ENCODE measurements at places on chromosomes 1 and 21.

- DNase-seq: no peak
Observed at GRCh38 chr1:235767795-235768194, 98.9 kb downstream of the LYST start.

GRCh38 chr21:45032332-45032731 lies 42.0 kb upstream of the ADARB1 start:
- DNase-seq: no peak

DNA sequence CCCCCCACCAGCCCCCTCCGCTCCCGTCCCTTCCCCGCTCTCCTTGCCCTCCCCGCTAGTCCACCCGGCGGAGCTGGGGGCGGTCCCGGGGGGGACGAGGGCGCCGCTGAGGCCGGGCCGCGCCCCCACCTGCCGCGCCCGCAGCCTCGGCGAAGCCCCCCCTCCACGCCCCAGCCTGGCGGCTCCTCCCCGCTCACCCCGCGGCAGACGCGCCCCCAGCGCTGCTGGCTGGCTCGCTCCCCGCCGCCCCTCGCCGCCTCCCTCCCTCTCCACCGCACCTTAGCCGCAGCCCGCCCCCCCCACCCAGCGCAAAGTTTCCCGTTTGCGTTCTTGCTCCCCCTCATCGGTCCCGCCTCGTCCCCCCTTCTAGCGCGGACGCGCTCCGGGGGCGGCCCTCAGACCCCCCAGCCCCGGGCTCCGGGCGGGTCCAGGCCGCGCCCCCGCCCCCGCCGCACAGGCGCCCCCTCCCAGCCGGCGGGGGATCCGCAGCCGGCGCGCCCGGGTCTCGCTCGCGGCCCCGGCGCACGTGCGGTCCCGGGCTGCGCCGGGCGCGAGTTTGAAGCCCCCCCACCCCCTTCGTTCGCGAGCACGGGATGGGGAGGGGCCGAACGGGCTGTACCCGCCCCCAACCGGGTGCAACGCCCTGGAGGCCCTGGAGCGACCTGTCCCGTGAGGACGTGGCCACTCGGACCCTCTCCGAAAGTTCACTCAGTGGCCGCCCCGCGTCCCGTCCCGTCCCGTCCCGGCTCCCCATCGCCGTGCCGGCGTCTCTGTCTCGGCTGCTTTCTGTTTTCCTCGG lies 623 bp downstream of the PTPRF start:
- no peak for DNase-seq

DNA sequence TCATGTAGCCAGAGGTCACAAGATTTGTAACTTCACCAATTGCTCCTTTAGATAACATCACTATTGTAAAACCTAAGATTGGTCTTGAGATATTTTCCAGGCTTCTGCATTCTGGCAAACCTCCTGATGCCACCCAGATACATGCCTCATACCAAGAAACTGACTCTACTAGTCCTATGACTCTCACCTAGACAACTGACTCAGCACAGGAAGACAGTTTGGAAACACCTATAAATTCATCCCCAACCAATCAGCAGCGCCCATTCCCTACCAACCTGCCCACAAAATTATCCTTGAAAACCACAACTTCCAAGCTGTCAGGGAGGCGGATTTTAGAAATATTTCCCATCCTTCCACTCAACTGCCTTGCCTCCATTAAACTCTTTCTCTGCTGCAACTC lies 2.6 kb downstream of the NME7 start:
- DNase-seq: no peak

DNA sequence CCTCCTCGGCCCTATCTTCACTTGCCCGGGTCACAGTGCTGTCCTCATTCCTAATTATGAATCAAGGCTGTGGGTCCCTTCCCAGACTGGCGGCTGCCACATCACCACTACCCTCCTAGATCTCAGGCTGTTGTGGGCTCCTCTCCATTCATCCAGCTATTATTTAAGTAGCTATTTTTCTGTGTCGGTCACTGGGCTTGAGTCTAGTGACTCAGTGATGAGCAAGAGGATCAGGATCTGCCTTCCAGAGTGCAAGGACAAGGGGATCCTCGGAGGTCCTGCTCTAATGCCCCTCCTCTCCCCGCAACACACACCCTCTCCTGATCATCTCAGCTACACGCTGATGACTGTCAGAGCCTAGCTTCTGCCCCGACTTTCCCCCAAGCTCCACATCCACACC lies 34.1 kb downstream of the CDCP2 start:
- no peak for DNase-seq

GRCh38 chr1:205356440-205357139 lies at the start of gene KLHDC8A:
KLHDC8A (minus strand) TSS chr1:205356922; CDS start chr1:205343604, 13,318 bp downstream.
- DNase-seq: no peak

GRCh38 chr1:240844486-240844885 lies 232.5 kb upstream of the GREM2 start:
- DNase-seq: no peak

DNA sequence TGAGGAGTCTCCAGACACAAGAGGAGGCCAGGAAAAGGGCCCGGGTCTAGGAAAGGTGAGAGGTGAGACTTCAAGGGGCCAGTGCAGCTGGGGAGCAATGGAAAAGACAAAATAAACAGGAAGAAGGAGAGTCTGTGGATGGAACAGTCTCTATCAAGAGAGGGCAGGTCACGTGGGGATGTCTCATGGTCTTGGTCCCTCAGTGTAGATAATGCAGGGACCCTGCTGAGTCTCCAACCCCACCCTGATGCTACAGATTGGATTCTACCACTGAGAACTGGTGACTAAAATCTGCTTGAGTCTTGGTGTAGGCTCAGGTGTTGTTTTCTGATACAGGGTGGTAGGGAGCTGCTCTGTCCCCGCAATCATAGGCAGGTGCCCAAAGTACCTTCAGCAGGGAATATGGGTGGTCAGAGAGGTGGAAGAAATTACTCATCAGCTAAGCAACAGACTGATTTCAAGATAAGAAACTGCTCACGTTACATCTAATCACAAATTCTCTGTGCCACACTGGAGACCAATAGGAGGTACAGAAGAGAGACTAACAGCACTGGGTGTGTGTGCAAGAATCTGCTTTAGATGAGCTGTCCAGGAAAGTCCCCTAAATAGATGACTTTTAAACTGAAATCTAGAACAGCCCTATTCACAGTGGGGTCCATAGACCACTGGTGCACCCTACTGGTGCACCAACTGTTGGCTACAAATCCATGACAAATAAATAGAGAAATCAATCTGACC lies 101.5 kb upstream of the TLR5 start:
- DNase-seq: no peak

GRCh38 chr1:40876436-40876761 lies 14.2 kb upstream of the CITED4 start:
- no peak for DNase-seq

GRCh38 chr1:248918131-248918530 lies 12.1 kb downstream of the PGBD2 start:
- no peak for DNase-seq

GRCh38 chr1:209899948-209900347 lies 38.1 kb upstream of the SYT14 start:
- peak; percentile 57 for DNase-seq

DNA sequence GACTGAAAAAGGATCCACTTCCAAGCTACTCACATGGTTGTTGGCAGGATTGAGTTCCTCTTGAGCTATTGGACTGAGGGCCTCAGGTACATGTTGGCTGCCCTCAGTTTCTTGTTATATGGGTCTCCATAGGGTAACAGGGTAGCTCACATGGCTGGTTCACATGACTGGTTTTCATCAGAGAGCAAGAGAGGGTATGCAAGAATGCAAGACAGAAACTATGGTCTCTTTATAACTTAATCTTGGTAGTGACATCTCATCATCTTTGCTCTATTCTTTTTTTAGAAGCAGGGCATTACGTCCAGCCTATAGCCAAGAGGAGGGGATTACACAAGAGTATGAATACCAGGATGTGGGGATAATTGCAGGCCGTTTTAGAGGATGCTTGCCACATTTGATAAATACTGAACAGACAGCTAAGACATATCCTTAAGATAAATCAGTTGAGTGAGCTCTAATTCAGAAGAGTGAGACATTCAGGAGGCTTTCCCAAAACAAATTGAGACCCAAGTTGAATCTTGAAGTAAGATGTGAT lies 100.2 kb downstream of the HMCN1 start:
- no peak for DNase-seq

GRCh38 chr21:38861989-38862683 lies 56.4 kb downstream of the ETS2 start:
- DNase-seq: no peak

- DNase-seq: no peak
Observed at GRCh38 chr1:175820456-175821025, 77.1 kb upstream of the TNR start.

GRCh38 chr21:27423906-27424595 lies 457.2 kb upstream of the ADAMTS5 start:
- peak; percentile 61 for DNase-seq

- no peak for DNase-seq
Observed at GRCh38 chr1:4655674-4656532, 1.5 kb downstream of the AJAP1 start.

- no peak for DNase-seq
Observed at GRCh38 chr1:30809514-30810263, 52.1 kb upstream of the LAPTM5 start.

DNA sequence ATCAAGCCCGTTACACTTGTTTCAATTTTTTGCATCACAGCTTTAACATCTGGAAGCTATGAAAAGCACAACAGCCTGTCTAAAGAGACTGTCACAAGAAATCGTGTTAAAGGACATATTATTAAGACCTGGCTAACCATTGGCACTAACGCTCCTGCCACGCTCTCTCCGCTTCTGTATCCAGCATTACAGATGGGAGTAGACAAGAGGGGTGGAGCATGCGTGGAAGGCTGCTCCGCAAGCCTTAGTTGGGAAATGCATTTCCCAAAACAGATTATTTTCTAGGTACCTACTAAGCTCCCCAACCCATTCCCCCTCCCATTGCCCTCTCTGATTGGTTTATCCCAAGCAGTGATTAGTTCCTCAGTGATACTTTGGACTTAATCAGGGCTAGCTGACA lies 72.4 kb downstream of the NTNG1 start:
- DNase-seq: no peak

GRCh38 chr1:11352058-11352715 lies 79.2 kb downstream of the UBIAD1 start:
- DNase-seq: no peak

DNA sequence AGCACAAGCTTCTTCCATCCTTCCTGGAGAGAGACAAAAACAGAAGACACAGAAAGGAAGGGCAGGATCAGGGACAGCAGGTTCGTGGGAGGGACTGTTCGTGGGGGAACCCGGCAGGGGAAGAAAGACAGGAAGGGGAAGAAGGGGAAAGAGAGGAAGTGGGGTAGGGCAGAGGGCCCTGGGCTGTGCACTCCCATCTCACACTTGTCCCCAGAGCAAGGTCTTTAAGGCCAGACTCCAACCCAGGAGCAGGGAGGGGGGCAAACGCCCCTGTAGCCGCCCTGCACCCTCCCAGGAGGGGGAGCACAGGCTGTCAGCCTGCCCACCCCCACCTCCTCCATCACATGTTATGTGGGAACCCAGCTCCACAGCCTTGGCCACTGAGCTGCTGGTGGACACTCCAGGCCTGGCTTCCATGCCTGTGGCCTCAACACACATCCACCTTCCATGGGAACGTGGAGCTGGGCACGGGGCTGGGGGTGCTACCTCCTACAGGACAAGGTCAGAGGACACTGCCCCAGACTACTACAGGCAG lies 9.3 kb downstream of the SLC19A1 start:
- DNase-seq: no peak

Data from iPS DF 6.9 (cell line).